Activated CD4-positive, alpha-beta T cell treated with anti-CD3 and anti-CD28 coated beads for 1 hour (primary cell): ENCODE measurements at places on chromosomes 5 and 9.

DNA sequence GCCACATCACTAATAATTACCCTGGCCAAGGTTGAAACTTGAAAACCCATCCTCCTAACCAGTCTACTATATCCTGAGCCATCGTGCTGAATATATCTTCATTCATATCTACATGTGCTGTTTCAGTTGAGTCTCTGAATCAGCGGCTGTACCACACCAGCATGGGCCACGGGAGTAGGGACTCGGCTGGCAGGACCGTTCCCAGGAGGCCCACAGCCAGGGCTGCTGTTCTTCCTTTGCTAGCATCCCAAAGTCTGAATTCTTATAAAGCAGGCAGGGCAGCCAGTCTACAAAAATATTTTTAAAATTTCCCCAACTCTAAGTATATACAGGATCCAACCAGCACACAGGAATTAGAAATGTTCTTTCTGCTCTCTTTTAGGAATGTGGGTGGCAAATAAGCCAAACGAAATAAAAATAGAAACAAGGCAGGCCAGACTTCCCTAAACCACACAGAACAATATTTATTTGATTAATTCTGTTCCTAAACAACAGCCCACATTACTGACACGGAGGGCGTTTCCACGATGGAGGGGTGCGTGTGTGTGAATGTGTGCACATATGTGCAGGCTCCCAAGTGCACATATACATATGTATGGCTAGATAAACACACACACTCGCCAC, 42.8 kb upstream of the EQTN start:
- no peak for DNase-seq

- DNase-seq, result no peak
Observed at GRCh38 chr9:105307591-105308130, 63.2 kb downstream of the SLC44A1 start.

DNA sequence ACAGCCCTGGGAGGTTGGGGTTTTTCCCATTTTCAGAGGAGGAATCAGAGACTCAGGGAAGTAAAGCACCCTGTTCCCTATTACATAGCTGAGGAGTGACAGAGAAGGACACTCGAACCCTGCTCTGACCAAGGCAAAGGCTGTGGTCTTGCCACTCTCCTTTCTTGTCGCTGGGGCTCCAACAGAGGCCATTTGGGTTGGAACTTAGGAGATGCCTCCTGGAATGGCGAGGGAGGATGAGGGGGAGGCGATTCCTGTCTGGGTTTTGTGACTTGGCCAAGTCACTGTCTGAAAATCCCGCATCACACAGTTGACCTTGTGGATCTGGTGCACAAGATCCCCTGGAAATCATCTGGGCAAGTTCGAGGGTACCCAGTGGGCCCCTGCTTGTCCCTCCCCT, 64.0 kb upstream of the HAND1 start:
- DNase-seq, result no peak

- no peak for DNase-seq
Observed at GRCh38 chr5:116494784-116495450, 79.7 kb downstream of the SEMA6A start.

DNA sequence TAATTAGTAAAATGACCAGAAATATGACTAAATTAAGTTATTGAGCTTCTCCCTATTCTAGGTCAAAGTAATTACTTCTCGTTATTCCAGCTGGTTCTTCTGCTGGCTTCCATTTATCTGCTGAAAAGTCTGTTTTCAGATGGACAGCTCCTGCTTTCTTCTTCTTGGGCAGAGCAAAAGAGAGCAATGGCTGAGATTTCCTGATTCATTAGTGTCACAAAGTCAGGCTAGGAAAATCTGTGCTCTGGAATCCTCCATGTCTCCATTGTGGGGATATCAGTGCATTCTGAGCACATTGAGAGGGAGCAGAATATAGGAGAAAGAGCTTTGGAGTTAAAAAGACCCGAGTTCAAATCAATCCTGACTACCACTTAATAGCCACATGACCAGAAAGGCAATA, 33.7 kb upstream of the NRG2 start:
- DNase-seq, result no peak

- no peak for DNase-seq
Observed at GRCh38 chr5:136129445-136129844, 3.2 kb upstream of the SMAD5 start.

GRCh38 chr9:133709691-133710571, 28.2 kb downstream of the SARDH start:
- DNase-seq, result no peak

DNA sequence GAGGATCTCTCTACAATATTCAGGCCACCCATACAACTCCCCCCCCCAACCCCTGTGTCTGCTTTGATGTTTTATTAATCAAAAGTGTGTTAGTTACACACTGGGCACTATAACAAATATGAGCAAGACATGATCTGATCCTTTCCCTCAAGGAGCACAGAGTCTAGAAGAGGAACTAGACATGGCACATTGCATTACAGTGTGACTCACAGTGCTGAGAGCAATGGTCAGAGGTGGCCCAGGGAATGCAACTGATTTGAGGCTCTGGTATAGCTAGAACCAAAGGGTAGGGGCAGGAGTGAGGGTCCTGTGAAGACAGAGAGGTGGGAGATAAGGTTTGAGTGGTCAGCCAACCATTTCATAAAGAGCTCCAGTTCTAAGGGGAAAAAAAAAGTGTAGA, 539.2 kb downstream of the ACTL7B start:
- DNase-seq, result no peak

DNA sequence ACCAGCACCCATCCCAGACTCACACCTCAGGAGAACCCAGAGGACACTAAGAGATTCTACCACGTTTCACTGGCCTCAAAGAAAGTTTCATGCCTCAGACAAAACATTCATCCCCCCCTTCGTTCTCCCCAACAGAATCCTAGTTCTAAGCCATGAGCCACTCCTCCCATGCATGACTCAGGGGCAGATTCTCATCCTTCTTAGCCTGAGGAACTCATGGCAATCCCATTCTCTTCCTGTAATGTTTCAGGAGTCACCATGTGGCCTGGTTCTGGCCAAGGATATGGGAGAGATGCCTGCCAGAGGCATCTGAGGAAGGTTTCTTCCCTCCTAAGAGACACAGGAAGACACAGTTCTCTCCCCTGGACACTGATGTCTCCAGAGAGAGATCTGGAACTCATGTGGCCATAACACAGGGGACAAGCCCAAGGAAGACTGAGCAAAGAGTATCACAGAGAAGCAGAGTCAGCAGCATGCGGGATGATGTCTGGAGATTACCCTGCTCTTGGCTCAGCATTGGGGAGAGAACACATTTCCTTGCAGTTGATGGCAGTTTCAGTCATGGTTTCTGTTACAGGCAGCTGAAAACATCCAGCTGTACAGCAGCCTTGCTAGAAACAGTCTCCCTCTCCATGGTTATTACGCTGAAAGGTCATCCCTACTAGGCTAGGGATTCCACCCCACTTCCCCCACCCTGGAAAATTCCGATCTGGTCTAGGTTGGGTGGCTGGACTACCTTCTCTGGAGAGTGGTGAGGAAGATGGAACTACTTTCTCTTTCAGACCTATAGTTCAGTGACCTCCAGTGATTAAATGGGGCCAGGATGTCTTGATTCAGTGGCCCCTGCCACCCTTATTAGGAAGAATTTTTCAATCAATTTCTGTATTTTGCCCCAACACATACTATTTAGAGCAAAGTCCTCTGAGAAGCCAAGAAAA, 115.4 kb downstream of the ZNF608 start:
- no peak for DNase-seq

- no peak for DNase-seq
Observed at GRCh38 chr9:123175854-123176629, 92.3 kb downstream of the STRBP start.

DNA sequence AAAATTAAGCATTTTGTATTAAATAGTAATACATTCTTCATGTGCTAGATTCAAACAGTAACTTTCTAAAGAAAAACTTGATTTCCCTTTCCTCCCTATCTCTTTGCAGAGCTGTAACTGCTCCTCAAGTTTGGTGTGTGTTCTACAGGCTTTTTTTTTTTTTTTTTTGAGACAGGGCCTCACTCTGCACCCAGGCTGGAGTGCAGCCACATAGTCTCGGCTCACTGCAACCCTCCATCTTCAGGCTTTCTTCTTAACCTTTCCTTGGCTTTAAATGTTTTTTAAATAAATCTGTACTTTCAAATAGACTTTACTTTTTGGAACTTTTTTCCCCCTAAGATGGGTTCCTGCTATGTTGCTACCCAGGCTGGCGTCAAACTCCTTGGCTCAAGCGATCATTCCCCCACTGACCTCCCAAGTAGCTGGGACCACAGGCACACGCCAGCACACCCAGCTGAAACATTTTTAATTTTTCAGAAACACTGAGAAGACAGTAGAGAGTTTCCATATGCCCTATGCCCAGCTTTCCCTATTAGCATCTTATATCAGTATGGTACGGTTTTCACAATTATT, 9.1 kb downstream of the NDFIP1 start:
- DNase-seq, result no peak

DNA sequence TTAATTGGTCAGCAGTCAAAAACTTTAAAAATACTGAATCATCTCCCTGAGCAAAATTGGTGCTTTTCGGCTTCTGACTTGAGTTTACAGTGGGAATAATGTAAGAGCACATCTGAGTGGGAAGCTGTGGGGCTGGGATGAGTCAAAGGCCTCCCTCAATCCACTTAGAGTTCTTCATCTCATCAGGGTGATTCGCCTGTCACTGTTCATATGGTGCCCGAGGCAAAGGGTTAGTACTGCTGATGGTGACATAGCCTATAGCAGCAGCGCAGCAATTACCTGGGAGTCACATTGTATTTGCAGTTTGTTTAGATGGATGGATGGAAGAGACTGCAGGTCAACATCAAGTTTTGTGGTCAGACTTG, 113.8 kb upstream of the ZNF608 start:
- no peak for DNase-seq

GRCh38 chr5:79346420-79346824, 110.5 kb downstream of the JMY start:
- no peak for DNase-seq

DNA sequence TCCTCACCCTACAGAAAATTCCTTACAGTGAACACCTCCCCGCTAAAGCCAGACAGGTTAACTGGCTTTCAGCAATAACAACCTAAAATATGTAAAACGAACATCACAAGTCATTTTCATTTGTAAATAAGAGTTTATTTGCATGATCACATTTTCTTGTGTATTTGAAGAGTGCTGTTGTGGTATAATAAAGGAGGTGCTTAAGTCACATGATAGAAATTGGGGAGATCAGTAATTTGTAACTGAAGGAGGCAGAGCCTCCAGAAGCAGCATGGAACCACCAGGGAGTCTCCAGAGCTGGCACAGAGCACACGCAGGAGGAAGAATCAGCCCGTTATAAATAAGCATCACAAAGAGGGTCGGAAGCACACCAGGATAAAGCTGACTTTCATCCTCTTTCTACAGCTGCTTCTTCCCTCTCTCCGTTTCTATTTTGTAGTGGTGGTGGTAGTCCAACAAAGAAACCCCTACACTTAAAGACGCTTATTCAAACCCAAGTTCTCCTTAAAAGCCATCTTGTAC, 210.6 kb downstream of the MAPKAP1 start:
- DNase-seq, result no peak

DNA sequence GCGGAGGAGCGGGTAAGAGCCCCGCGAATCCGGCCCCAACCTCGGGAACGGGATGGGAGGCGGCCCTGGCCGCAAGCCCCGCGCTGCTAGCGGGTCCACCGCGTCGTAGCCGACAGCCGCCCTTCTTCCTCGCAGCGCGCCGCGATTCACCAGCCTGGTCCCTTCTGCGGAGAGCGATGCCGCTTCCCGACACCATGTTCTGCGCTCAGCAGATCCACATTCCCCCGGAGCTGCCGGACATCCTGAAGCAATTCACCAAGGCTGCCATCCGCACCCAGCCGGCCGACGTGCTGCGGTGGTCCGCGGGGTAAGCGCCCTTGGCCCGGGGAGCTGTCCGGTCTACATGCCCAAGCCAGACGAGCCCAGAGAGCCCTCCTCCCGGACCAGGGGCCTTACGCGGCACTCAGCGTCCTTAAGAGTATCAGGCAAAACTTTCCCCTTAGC, 335 bp downstream of the ROPN1L start:
- peak; percentile 19 for DNase-seq

DNA sequence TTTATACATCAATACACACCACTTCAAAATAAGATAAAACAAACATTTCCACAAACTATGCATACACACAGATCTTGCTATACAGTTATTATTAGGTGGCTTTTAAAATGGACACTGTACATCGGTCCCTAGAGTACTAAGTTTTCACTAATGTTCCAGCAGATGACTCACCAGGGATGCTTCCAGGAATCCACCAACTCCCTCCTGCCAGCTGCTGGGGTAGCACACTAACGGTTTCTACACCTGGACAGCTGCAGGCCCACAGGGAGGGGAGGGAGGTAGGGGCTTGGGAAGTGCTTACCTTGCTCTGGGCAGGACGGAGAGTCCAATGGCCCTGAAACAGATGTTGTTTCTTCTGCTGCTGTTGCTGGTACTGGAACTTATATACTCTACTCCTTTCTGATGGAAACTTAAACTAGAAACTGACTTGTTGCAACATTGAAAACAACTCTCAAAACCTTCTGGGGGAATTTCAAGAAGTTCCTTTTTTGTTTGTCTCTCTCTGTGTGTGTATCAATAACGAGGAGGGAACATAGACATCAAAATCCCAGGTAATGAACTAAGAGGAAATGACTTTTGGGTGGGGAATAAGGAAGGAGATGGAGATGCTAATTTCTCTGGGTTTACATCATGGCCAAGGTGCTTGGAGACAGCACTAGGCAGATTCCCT, at the start of gene IL12B:
Gene IL12B (minus strand): TSS at position 357 of the 670 bp plus-strand sequence. CDS start 3,705 bp downstream, outside the sequence.
- DNase-seq, result no peak

DNA sequence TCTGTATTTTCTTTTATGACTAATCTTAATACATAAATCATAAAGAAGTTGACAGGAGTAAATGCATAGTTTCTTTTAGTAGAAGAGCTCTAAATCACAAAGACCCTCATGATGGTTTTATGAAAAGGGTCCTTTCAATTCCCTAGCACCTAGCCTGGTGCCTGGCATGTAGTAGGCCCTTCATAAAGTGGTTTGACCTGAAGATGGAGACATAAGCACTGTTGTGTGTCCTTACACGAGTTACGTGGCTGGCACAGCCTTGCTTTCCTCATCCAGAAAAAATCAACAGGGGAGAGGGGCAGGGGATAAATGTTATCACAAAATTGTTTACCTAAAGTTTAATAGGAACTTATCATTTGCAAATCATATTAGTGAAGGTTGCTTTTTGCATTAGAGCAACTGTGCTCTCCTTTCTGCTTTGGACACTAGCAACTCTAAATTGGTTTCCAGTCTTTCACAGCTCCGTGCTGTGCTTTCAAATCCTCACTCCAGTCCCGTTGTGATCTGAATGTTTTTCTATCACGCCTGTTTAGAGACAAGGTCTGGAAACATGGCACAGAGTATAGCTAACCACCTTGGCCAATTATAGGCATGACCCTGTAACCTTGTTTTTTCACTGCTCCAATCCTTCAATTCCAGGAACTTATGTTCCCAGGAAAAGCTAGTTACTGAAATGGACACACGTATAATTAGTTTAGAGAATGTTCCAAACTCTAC, 55.7 kb downstream of the ARL15 start:
- DNase-seq, result no peak
